ENCODE measurements at places on chromosomes 5 and 9.

DNA sequence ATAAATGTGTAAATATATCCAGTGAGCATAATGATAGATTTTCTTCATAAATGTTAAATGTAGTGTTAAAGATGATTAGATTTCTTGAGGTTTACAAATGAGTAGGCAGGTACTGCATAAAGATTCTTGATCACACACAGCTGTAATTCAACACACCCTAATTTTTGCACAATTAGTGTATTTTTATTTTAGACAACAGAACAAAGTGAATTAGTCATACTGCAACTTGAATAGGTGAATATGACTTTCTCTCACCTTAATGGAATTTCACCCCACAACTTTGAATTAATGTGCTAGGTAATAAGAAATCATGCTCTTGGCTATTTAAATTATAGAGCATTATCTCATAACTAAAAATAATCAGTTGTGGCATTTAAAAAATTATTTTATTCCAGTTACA, 795.7 kb upstream of the ACO1 start:
- DNase-seq: no peak

- DNase-seq: no peak
Observed at GRCh38 chr5:98248949-98249348, 524.5 kb upstream of the RGMB start.

DNA sequence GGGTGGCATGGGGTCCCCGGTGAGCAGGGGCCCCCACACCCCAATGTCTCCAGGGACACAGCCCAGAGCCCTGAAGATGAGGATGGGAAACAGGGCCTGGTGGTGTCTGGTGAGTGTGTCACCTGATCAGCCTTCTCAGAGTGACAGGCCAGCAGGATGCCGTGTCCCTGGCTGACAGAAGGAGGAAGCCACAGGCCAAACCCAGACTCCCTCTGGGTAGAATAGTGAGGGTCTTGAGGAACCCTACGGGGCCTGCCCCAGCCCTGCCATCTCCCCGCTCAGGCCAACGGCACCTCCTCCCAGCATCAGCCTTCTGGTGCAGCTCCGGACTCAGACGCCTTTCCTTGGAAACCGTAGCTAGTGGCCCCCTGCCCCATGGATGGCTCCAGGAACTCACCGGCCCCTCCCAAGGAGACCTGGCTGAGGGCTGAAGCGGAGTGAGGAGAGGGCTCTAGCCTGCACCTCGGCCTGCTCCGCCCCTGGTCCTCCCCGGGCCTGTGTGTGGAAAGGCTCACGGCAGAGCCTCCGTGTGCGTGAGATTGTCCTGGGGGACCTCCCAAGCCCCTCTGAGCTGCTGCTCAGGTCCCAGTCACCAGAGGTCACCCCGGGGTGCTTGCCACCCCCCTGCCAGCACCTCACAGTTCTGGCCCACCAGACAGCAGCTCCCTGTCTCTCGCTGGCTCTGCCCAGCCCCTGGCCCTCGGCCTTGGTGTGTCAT, 6.0 kb downstream of the RALGDS start:
- DNase-seq: no peak

DNA sequence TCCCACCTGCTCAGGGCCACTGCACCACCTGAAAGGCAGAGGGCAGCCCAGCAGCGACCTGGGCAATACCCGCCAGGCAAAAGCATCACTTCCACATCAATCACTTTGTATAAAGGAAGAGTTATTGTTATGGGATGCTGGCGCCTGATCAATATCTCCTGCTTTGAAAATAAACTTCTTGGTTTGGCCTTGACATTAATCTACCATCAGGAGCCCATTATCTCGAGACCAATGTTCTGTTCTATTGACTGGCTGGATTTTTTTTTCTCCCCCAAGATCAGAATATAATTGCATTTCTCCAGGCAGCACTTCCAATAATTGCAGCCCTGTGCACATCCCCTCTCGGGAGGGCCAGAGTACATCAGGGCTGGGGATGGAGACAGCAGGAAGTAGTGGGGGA, 44.4 kb upstream of the SAP30L start:
- DNase-seq: no peak

DNA sequence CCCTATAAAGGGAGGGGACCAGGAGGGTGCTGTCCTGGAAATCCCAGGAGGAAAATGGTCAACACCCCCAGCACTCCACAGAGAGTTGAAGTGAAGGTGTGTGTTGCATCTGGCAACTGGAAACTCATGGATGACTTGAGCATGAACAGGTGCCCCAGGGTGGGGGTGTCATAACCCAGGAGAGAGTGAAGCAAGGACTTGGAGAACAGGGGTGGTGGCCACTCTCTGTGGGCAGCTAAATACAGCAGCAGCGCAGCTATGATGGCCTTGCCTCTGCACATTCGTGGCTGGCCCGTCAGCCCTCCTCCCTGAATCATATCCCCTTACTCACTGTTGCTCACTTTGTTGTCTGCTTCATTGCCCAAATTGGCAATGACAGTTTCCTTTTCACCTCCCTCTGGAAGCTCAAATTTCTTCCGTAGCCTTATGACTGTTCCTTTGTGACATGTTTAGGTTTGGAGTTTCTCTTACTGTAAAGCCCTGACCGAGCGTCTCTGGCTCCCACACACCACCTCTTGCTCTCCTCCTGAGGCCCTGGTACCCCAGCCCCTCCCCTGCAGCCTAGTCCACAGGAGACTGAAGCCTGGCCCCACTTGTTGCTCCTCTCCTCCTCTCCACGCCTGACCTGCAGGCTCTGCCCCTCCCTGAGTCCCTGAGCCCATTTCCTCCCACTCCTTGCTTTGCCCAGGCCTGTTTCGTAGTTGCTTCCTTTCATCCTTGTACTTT, 185.8 kb downstream of the CD180 start:
- DNase-seq: no peak

DNA sequence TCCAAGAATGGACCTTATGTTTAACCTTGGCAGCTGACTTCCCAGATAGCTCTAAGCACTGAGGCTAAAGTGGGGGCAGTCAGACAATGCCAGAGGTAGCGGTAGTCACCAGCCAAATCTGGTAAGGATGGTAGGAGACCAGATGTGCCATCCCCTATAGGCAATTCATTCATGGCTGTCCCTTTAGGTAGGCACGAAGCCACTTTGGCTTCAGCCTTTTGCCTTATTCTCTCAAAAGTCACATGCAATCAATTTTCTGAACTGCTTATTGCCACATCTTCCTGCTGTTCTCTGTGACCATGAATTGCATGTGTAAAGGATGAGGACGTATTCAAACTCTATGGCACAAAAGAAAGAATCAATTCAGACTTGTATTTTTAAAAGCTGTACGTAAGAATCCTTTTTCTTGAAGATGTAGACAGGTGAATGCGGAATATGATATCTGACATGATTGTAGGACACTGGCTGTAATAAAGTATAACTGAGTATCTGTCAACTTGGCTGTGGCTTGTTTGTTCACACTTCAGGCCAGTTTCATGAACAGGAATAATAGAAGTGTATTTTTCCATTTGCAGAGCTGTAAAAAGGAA, 611.7 kb downstream of the NR2F1-AS1 start:
- no peak for DNase-seq

- no peak for DNase-seq
Observed at GRCh38 chr5:59660737-59661136, 232.8 kb downstream of the PDE4D start.

DNA sequence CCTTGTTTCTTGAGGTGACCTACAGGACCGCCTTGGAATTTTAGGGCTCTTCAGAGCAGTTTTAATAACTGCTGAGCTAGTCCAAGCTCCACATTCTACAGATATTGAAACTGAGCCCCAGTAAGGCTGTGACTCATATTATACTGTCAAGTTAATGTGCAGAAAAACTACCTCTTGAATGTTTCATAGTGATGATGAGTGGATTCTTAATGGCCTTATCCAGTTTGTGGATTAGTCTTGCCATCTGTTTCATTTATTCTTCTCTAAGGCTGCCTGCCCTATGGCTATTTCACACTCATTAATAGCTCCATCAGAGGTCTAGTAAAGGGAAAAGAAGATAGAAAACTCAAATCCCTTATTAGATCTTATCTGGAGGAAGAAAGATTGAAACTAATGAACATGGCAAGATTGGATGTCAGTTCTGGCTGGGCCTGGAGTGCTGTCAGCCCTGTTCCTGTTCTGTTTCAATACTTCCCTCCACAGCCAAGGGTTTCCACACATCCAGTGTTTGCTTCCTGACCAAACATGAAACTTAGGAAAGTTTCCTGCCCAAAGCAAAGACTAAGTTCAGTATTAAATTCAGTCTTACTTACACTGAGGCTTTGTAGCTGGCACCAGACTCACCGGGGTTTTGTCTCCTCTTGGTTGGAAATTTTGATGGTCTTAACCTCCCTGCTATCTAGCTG, 215.6 kb upstream of the DMAC1 start:
- no peak for DNase-seq

- no peak for DNase-seq
Observed at GRCh38 chr9:717722-718121, 123.8 kb upstream of the DMRT1 start.

GRCh38 chr5:181265092-181265671, 4.2 kb upstream of the TRIM52 start:
- no peak for DNase-seq

GRCh38 chr5:27906931-27907601, 868.7 kb upstream of the CDH9 start:
- no peak for DNase-seq

- DNase-seq: no peak
Observed at GRCh38 chr9:87751868-87752267, 25.9 kb downstream of the CTSL start.

GRCh38 chr9:7823651-7824050, 24.1 kb upstream of the DMAC1 start:
- DNase-seq: no peak

Data from activated naive CD4-positive, alpha-beta T cell (primary cell).